SK-N-SH treated with all-trans-retinoic acid at 6 μM for 48 hours (cell line): ENCODE measurements at places on chromosomes 3 and 15.

- ATAC-seq = no peak
Measured at GRCh38 chr3:101984356-101984755, 135.0 kb downstream of the NFKBIZ start.

GRCh38 chr15:70466895-70467529 lies 296.3 kb downstream of the UACA start:
- ATAC-seq = peak; percentile 98

DNA sequence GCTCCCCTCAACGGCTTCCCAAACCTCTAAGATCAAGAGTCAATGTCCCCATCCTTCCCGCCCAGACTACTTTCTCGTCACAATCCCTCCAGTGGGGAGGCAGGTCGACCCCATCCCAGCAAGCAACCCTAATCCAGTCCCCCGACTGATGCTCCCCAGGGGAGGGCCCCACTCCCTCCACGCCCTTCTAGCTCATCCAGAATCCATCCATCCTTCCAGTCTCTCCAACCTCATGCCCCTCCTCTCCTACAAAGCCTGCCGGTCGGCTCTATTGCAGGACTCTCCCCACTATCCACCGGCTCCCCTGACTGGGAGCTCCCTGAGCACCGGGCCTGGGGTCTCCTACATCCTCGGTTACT lies 1.3 kb downstream of the ADAMTS7 start:
- peak; percentile 23; the same call in 2 of the 3 replicates for ATAC-seq

DNA sequence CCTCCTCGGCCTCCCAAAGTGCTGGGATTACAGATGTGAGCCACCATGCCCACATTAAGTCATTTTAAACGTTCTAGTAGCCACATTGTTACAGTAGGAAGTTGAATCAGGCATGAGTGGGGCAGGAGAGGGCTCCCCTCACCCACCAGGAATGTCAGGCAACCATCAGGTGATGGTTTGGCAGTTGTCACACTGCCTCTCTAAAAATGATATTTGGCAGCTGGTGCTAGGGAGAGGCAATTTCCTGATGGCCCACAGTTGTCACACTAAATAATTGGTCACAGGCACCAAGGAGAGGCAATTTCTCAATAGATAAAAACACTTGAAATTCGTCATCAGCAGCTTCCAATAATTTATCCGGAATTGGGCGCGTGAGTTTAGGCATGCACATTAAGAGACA lies 79.2 kb upstream of the ABHD2 start:
- no peak for ATAC-seq

DNA sequence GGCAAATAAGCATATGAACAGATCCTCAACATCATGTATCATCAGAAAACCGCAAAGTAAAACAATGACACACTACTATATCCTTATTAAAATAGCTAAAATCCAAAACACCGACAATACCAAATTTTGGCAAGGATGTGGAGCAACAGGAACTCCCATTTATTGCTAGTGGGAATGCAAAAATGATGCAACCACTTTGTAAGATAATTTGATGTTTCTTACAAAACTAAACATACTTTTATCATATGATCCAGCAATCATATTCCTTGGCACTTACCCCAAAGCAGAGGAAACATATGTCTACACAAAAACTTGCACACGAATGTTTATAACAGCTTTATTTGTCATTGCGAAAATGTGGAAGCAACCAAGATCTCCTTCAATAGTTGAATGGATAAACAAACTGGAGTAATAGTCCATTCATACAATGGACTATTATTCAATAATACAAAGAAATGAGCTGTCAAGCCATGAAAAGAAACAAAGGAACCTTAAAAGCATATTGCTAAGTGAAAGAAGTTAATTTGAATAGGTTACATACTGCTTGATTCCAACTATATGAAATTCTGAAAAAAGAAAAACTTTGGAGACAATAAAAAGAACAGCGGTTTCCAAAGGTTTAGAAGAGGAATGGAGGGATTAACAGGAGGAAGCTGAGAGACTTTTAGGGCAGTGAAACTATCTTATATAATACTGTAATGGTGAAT lies 172.0 kb downstream of the VPS13C start:
- no peak for ATAC-seq

- no peak for ATAC-seq
Measured at GRCh38 chr15:89857673-89858072, 36.1 kb downstream of the AP3S2 start.

DNA sequence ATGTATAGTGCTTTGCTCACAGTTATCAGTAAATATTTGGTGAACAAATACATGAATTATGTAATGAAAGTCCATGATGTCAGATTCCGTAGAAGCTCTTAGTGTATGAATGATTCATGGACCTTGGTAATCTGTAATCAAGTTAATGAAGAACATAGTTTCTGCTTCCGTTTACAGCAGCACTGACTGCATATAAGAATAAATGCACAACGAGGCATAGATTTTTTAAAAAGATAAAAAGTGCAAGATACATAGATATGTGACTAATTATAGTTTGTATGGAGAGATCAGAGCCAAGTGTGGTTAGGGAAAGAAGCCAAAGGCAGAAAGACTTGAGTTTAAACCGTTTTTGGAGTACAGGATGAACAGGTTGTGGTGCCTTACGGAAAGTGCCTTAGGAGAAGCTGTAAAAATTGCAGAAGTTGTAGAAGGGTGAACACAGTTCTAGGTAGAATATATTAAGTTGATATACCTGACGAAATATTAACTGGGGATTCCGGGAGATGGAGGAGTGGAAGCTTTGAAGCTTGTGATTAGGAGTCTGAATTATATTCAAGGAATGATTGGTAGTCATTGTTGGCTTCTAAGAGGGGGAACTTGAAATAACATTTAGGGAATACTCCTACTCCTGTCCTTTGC lies 293.1 kb downstream of the NLGN1 start:
- peak; percentile 72 for ATAC-seq

DNA sequence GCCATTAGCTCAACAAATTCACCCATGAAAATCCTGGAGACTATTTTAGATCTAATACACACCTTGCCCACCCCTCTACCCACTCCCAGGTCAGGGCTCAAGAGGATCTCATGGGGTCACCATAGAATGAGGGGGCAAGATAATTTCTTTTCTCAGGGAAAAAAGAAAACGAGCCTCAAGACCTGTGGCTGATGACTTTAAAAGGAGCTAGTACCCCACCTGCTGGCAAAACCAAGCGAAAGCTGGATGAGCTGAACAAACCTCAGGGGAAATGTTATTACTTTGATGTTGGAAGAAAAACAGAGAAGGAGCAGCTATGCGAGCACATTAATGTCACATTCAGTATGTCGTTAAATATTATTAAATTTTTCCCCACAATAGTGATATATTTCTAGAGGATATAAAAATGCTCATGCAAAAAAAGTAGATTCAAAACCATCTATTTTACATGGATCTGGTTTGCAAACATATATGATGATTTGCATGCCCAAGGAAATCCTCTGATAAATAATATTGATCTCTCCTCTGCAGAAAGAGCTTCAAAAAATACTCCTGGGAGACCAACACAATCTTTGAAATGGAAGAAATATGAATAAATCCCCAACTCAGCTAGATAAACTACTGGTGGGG lies 37.7 kb downstream of the PLD1 start:
- peak; percentile 90 for ATAC-seq

GRCh38 chr15:88448991-88449461 lies 18.2 kb downstream of the MRPL46 start:
- no peak; the same call in 2 of the 3 replicates for ATAC-seq

DNA sequence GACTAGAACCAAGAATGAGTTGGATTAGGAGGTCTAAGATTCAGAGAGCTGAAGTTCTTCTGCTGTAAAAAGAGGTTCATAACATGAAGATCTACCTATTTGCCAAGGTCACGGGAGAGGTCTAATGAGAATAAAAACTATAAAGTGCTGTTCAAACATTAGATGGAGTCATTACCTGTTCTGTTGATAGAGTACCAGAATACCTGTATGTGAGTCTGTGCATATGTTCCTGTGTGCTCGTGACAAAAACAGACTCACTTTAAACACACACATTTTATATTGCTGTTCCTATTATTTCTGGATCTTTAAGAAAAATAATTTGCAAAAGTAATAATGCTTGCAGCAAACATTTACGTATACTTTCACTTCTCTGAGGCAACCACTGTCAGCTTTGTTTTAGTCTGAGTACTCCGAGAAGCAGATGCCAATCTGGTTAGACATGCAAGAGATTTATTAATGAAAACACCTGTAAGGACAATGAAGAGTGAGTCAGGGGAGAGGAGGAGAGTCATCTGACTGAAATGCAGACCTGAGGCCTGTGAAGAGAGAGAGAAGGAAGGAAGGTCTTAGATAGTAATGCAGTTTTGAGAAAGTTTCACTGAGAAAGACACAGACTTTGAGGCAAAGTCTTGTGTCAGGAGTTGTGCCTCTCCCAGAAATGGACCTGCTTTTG lies 221.2 kb downstream of the SQOR start:
- ATAC-seq = no peak

GRCh38 chr15:81880314-81880713 lies 165.5 kb downstream of the MEX3B start:
- no peak for ATAC-seq

DNA sequence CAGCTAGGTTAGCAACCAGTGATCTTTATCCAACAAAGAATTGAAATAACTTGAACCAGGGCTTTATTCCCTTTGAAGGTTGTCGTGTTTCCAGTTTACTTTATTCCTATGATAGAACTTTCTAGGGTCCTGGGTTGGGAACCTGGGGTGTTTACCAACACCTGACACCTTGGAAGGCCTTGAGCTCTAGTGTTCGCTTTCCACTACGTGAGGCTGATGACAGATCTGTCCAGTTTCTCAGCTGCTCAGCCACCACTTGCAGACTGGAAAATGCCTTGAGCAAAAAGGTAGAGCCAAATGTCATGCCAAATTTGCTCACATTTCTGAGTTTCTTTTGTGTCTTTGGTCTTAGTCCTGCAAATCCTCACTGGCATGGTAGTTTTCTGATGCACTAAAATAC lies 227.2 kb downstream of the ADAMTSL3 start:
- no peak for ATAC-seq

DNA sequence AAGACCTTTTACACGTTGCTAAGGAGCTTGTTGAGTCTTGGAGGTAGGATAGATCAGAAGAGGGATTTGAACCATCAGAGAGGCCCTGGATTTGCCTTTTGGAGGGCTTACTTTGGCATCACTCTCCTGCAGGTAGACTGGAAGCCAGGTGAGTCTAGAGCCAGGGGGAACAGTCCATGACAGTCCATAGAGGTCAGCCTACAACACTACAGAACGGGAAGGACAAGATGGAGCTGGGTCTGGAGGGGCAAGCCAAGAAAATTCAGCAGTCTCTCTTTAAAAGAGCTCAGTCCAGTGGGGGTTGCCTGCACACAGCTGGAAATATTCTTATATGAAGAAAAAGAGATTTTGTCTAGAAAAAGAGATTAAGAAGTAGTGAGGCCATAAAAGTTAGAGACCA lies 60.7 kb downstream of the HHLA2 start:
- ATAC-seq = no peak

- ATAC-seq = no peak
Measured at GRCh38 chr3:139101396-139101795, 56.7 kb upstream of the PRR23C start.

DNA sequence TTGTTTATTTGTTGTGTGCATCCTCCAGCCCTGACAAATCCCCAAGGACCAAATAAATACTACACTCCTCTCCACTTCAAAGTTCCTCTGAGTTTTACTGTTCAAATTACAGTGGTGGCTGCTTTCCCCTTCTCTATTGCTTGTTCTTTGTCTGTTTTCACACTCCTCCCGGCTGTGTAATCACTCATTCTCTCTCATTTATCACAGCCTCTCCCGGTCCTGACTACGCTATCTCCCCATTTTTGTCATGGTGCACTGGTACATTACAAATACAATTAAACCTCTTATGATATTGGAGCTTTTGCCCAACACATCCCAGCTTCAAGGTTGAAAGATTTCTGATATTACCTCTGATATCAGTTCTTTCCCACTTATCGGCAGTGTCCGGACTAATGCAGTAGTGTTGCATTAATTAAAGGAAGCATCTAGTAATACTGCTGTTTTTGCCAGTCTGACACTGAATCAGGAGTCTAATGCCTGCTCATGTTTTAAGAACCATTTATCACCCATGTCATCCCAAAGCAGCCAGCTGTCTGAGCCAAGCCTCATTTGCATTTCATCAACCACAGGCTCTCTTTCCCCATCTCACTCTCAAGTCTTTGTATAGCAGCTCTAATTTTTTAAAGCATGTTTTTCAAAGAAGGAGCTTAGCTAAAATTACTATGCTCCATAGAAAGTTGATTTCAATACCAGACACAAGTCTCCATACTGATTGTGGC lies 740.5 kb downstream of the ROBO2 start:
- no peak for ATAC-seq

- no peak for ATAC-seq
Measured at GRCh38 chr3:56110886-56111285, 357.4 kb downstream of the ERC2 start.

- no peak for ATAC-seq
Measured at GRCh38 chr3:175580318-175580717, 721.2 kb downstream of the NAALADL2 start.

DNA sequence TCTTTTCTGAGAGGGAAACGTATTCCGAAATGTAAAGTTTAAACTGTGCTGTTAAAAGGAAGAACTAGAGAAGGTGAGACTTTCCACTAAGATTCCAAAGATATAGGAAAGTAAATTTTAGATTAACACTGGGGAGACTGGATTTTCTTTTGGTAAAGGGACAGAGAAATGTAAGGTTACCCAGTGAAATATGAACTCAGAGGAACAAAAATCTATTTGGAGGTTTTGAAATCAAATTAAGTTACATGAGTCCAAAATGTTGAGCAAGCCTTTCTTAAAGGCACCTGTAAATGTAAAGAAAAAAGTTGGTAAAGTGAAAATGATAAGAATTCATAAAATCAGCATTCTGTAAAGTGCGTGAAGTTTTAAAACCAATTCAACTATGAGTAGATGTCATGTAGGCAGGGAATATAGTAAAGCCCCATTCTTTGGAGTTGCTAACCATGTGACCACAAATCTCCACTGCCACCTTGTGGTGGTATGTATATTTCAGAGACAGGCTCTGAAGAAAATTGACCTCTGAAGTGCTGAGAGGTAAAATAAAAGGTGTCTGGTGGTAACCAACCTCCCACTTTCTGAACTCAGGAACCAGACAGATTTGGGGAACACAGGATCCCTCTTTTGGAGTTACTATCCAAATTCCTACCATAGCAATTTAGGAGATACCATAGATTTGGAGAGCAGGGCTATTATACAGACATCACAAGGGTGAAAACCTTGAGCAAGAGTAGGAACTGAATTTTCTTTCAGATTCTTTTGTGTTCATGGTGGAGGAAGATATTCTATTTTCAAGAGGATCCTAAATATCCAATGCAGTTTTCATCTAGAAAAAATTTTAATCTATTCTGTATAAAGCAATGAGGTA lies 215.3 kb downstream of the ROBO2 start:
- ATAC-seq = peak; percentile 90

- no peak for ATAC-seq
Measured at GRCh38 chr15:93562395-93563123, 473.5 kb upstream of the RGMA start.

DNA sequence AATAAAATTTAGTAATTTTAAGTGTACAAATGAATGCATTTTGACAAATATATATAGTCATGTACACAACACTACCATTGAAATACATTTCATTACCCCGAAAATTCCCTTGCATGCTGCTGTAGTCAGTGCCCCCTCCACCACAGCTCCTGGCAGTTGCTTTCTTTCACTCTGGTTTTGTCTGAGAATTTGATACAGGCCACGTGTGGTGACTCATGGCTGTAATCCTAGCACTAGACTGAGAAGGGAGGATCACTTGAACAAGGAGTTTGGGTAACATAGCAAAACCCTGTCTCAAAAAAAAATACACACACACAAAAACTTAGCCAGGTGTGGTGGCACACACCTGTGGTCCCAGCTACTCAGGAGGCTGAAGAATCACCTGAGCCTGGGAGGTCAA lies 65.4 kb downstream of the TFRC start:
- ATAC-seq = peak; percentile 96
